ELF-1 (cell line): ENCODE measurements at places on chromosomes 1 and 21.

GRCh38 chr1:242876030-242876429, 351.5 kb upstream of the PLD5 start:
- DNase-seq: no peak

DNA sequence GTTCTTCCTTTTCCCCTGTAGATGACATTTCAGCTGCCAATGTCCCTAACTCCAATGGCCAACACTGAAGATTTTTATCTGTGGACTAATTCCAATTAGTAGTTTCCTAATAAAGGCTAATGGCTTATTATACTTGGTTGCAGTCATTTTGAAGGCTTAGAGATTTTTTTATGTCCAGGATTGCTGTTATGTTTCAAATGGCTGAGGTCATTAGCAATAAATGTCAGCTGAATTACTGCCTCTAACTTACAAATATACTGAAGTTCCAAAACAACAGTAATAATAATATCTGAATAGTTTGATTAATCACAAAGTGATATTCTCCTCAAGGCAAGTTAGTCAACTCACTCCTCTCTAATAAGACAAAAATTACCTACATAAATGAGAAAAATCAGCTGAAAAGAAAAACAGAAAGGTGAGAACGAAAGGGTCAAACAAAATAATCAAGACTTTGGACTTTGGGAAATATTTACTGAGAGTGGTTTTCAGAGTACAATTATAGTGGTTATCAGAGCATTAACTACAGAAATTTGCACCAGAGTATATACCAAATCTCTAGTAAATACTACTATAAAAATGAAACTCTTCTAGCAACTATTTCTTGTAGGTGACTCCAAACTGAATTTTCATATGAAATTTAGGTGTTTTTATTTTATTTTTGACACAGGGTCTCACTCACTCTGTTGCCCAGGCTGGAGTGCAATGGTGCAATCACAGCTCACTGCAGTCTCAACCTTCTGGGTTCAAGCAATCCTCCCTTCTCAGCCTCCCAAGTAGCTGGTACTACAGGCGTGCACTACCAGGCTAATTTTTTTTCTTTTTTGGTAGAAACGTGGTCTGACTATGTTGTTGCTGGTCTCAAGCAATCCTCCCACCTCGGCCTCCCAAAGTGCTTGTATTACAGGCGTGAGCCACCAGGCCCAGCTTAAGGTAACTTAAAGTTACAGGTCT, 3.5 kb downstream of the ZZZ3 start:
- no peak for DNase-seq

- DNase-seq: no peak
Measured at GRCh38 chr1:169753549-169753948, 19.7 kb upstream of the SELE start.

- peak; percentile 54 for DNase-seq
Measured at GRCh38 chr1:46547481-46548383, 3.7 kb downstream of the KNCN start.

- DNase-seq: peak; percentile 95
Measured at GRCh38 chr1:150259758-150260669, 2.4 kb downstream of the CA14 start.

DNA sequence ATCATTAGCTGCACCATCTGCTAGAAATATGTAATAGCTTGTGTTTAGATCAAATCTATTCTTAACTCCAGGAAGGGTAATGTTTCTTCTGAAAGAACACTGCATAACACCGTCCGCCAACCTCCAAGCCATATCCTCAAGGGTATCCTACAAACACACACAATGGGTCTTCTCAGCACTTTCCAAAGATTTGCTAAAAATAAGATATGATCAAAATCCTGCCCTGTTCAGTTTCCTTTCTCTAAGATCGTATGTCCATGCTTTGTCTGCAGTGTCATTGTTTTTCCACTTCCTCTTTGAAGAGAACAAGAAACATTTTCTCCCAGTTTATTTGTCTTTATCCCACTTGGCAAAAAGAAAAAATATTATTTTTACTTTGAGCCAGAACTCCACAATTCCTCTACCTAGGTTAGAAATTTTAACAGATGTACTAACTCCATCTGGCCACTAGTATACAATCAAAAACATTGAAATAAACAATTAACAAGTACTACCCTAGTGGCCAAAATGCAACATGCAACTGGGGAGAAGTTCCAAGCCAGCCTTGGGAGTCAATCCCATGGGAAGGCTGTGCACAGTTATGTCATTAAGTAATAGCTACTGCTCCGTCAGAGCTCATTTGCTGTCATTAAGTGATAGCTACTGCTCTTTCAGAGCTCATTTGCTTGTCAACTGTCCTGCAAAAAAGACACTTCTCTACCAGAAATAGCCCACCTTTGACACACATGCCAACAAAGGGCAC, 37.8 kb downstream of the FRRS1 start:
- DNase-seq: peak; percentile 28

DNA sequence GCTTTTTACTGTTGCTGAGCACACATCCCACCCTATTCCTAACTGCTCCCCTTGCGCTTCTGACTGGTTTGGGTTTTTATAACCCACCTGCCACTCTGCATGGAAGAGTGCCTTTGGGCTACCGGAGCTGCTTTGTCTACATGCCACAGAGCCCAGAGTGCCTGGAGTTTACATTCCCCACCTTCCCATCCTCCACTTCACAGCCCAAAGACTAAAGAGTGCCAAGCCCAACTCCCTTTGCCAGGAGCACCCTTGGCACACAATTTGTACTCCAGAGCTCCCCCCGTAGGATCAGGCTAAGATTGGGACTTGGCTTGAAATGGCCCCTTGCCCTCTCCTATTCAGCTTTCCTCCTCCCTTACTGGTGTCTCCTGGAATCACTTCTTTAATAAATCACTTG, 63.3 kb downstream of the LHX9 start:
- peak; percentile 7 for DNase-seq

DNA sequence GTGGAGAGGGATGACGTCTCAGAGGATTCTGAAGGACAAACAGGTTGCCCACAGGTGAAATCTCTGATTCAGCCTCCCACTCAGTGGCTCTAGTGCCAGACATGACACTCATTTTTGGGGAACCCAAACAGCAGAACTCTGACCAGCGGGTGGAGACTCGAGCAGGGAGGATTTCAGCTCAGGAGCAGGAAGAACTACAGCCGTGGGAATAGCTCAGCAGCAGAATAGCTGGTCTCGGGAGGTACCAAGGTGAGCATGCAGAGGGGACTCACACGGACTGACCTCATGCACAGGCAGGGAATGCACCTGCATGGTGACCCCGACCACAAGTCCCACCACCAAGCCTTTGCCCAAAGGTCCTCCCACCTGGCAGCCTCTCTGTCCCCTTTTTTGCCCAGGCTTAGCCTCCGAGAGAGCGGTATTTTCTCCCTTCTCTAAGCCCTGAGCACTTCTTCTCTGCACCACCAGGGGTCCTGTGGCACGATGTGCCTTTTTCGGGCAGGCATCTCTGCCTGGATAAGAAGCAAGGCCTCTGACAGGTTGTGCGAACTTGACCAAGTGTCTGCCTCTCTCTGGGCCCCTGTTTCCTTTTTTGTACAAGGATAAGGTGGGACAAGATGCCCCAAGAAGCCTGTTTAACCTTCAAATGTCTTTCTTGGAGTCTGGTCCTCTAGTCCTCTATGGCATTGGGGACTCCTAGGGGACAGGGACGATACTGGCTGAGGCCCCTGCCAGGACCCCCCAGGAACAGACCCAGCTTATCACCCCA, 8.8 kb upstream of the FGR start:
- DNase-seq: peak; percentile 69

DNA sequence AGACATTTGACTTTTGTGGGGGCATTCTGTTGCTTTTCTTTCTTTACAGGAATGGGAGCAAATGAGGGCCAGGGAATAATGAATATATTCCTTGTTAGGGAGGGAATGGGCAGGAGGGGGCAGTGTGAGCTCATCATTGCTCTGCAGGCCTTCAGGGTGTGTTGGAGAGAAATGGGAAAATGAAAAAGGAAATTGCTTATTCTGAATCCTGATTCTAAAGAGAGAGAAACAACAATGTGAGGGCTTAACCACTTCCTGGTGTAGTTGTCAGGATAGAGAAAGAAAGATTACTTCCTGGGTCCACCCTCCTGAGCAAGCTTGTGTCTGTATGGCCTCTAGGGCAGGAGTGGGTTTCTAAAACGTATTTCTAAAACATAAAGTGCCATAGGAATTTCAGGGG, 28.3 kb downstream of the VANGL2 start:
- DNase-seq: peak; percentile 43

DNA sequence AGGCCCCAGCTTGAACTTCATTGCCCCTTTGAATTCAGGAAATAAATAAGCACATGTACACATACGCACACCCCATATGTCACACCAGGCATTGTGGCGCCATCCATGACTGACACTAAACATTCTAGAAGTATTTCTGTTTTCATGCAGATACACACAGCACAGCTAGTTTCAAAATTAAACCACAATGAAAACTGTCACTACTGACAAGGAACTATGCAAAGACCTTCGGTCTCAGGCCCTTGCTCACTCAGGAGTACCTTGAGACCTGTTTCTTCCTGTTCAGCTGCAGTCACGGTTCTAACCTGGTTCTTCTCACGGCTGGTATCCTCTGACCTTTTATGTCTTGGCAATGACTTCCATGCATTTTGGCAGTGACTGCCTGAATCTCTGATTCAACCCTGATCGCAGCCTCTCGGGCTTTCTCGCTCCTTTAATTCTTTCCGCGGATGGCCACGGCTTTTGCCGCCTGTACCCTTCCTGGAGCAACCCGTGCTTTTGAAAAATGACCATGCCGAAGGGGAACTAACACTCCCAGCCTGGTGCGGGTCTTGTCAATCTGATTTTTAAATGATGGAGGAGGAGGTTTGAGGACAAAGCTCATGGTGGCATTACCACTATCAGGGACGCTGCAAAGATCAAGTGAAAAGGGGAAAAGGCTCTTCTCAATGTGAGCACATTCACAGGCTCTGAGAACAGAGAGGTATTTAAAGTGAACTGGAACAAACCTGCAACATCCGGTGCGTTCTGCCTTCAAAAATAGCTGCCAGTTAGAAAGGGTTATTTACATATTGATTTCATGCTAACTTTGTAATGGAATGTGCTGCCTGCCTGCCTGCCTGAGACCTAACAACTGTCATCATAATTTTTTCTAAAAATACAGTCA, 384.6 kb downstream of the RRAGC start:
- DNase-seq: peak; percentile 36

DNA sequence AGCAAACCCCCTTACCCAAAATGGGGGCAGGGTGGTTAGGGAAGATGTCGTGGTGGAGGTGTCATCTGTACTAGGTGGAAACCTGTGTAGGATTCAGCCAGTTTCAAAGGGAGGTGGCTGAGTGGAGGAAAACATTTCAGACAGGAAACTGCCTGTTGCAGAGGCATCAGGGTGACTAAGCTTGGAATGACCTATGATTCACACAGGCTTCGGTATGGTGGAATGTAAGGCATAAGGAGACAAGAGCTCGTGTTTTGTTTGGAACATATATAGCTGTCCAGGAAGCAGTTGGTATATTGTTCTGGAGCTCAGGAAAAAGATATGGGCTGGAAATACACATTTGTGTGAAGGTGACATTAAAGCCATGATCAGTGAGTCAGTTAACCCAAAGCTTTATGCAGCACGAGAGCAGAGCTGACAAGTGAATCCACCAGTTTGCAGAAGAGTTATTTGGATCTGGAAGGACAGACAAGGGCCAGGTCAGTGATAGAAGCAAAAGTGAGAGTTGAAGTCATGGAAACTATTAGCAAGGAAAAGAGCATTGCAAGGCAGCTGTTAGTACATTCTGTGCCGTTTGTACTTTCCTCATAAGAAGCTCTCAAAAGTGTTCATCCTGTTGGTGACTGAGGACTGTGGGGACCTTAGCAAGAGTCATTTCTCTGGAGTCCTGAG, 12.2 kb downstream of the UTP25 start:
- DNase-seq: peak; percentile 9

DNA sequence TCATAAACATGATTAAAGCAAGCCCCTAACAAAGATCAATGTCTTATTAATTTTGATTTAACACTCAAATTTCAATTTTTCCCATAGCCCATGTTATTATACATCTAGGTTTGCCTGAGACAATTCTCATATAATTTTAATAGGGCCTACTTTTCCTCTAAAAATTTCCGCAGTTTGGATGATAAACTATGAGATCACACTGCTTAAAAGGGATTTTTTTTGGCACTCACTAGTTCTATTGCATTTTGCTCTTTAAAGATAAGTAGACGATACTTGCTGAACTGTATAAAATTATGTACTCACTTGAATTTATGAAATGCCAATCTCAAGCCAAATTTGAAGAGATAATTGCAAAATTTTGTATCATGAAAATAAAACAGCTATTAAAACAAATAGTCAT, 480.4 kb upstream of the ZRANB2 start:
- DNase-seq: no peak

DNA sequence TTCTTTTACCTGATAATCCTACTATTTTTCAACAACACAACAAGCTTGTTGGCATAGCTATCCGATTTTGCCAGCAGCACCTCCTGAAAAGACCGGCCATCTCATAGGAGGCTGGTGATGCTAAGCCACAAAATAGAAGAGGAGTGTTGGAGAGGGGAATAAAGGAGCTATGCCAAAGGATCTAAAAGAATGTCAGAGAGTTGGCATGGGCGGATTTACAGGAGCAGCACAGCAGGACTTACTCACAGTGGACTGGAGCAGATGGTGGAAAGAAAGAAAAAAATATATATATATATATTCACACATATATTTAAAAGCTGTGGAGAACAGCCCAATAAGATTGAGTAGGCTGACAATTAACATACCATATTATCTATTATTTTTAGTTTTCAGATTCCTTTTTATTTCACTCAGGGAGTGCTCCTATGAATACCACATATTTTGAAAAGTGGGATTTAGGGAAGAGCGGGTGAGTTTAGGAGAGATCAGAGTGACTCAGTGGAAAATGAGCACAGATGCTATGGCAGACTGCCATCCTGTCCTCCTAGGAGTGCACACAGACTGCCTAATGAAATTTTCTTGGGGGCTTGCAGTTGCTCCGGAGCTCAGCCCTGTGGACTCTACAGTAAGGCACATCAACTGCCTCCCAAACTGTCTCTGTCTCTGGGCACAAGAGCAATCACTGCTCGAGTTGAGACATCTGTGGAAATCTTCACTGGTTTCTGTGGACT, 394.4 kb upstream of the CHRM3 start:
- no peak for DNase-seq

- DNase-seq: no peak
Measured at GRCh38 chr1:66728021-66728420, 24.2 kb upstream of the DYNLT5 start.

GRCh38 chr1:116569776-116570357, 959 bp downstream of the CD58 start:
- DNase-seq: no peak

DNA sequence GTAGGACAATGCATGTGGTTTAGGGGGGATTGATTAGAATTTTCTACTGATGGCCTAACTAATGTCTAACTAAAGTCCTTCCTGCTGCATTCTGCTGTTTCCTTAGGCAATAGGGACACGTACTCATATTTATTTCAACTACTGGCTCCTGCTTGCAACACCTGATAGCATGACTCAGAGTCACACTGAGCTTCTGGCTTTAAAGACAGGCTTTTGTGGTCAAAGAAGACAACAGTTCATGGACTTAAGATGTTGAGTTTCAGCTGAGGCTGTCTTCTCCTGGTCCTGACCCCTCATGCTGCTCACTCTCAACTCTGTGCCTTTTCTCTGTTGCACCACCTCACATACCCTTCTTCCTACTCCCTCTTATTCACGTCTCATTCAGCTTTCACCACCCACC, 29.1 kb upstream of the TRABD2B start:
- DNase-seq: no peak

- DNase-seq: peak; percentile 88
Measured at GRCh38 chr1:3352299-3352951, 102.0 kb upstream of the ARHGEF16 start.

GRCh38 chr1:116324411-116324810, 48.6 kb upstream of the ATP1A1 start:
- DNase-seq: no peak

GRCh38 chr1:232238009-232238408, 391.9 kb downstream of the SIPA1L2 start:
- DNase-seq: no peak

GRCh38 chr1:8671306-8671917, 146.0 kb downstream of the RERE start:
- peak; percentile 27 for DNase-seq
